Vagina (tissue), 2 donors: ENCODE measurements at places on chromosomes 5 and 9. TPM values are rescaled to one million over a fixed set of nuclear protein-coding genes. Genes with fewer than 3 reads are reported as not detected.

DNA sequence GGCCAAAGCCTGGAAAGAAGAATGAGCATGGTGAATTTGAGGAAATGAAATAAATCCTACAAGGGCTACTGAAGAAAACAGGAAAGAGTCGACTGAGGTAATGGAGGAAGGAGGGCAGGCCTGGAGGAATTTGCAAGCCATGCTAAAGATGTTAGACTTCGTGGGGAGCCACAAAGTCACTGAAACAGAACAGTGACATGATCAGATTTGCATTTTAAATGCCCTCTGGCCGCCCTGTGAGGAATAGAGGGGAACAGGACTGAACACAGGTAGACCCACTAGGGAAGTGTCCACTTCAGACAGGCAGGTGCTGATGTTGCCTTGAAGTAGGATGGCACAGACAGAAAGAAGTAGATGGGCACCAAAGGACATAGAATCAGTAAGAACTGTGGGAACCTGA is 42.8 kb upstream of the RLN1 start:
- H3K4me1 ChIP-seq: no peaks in the 10 kb centered on the region
- H3K27ac ChIP-seq: no peak overlapping the region
- no peaks in the 10 kb centered on the region for H3K27me3 ChIP-seq
- H3K36me3 ChIP-seq: no peaks in the 10 kb centered on the region
- no peak for DNase-seq

GRCh38 chr5:143194713-143195112 is 208.8 kb downstream of the NR3C1 start:
- H3K4me3 ChIP-seq: no peak overlapping the region
- H3K27me3 ChIP-seq: no peaks in the 10 kb centered on the region
- no peak for DNase-seq
- no peaks in the 10 kb centered on the region for H3K36me3 ChIP-seq

- DNase-seq: no peak
- no peak overlapping the region for H3K27ac ChIP-seq
- no peaks in the 10 kb centered on the region for H3K4me1 ChIP-seq
- H3K27me3 ChIP-seq: no peaks in the 10 kb centered on the region
- no peak overlapping the region for H3K4me3 ChIP-seq
Measured at GRCh38 chr5:11273180-11273903, 512.3 kb upstream of the DAP start.

DNA sequence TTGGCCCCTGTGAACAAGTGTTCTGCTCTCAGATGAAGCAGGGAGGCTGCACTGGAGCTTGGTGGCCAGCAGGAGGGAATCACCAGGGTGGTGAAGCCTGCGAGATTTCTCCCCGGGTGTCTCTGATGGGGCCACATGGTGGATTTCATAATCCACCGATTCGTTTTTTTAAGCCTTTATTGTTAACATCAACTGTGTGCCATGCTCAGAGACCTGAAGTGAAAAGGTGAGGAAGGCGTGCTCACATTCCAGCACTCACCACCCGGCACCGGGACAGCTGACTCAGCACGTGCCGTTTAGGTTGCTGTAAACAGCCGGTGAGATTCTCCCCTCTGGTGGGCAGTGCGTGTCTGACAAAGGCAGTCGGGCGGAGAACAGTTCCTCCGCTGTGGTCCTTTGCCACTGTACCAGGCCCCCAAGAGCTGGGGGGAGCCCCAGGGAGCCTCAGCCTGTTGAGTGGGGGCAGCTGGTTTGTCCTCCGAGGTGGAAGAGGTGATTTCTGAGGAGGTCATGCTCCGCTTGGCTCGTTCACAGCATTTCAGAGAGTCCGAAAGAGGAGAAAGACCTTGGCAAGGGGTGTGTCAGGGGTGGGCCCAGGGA is 12.7 kb upstream of the AHRR start:
- no peaks in the 10 kb centered on the region for H3K4me1 ChIP-seq
- no peak overlapping the region for H3K27ac ChIP-seq
- no peak for DNase-seq
- H3K4me3 ChIP-seq: no peak overlapping the region
- H3K27me3 ChIP-seq: no peaks in the 10 kb centered on the region

- DNase-seq: no peak
- no peak overlapping the region for H3K27ac ChIP-seq
- H3K36me3 ChIP-seq: no peaks in the 10 kb centered on the region
- no peaks in the 10 kb centered on the region for H3K4me1 ChIP-seq
Measured at GRCh38 chr9:8750639-8751051, 951.1 kb upstream of the DMAC1 start.

- peak overlapping the region; percentile 79 for H3K27ac ChIP-seq
- H3K36me3 ChIP-seq: no peaks in the 10 kb centered on the region
- DNase-seq: no peak
- H3K27me3 ChIP-seq: no peaks in the 10 kb centered on the region
- H3K4me3 ChIP-seq: peak overlapping the region; percentile 1
Measured at GRCh38 chr9:127154390-127155191, 32.2 kb upstream of the ANGPTL2 start.

DNA sequence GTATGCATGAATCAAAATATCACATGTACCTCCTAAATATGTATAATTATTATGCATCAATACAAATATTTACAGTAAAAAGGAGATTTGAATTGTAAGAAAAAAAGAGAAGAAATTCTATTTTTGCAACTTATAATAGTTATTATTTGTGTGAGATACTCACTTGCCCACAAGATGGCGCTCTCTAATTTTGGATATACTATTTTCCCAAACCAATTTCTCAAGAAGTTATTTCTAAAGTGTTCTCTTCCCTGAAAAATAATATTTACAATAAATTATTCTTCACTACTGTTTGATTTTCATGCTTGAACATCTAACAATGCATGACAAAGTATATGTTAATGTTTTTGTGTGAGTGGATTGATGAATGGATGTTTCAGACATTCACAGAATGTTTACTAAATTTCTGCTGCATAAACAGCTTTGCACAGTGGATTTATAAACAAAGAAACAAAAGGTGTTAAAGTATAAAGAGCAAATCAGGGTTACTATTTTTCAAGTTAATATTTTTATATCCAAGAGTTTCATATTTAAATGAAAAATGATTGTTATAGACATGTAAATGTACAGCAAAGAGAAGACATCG is 503.4 kb downstream of the PDE4D start:
- no peak overlapping the region for H3K27ac ChIP-seq
- H3K4me3 ChIP-seq: no peak overlapping the region

- no peaks in the 10 kb centered on the region for H3K4me1 ChIP-seq
- no peak overlapping the region for H3K27ac ChIP-seq
- no peak overlapping the region for H3K4me3 ChIP-seq
- no peaks in the 10 kb centered on the region for H3K36me3 ChIP-seq
- H3K27me3 ChIP-seq: no peaks in the 10 kb centered on the region
Measured at GRCh38 chr9:96574455-96574854, 45.2 kb downstream of the CDC14B start.

DNA sequence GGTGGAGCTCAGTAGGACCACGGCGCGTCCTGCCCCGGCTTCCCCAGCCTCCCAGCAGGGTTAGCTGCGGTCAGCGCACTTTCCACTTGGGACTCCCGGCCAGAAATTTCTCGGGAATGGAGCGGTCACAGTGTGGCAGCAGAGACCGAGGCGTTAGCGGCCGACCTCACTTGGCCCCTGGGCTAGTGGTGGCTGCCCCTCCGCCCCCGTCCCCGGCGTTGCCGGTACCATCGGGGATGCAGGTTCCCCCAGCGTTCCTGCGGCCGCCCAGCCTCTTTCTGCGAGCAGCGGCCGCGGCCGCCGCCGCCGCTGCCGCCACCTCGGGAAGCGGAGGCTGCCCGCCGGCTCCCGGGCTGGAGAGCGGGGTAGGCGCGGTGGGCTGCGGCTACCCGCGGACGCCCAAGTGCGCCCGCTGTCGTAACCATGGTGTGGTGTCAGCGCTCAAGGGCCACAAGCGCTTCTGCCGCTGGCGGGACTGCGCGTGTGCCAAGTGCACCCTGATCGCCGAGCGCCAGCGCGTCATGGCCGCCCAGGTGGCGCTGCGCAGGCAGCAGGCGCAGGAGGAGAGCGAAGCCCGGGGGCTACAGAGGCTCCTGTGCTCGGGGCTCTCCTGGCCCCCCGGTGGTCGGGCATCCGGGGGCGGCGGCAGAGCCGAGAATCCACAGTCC is 460 bp downstream of the DMRTA1 start:
- H3K4me1 ChIP-seq: peaks cover 4% of the 10 kb centered on the region
- H3K27me3 ChIP-seq: no peaks in the 10 kb centered on the region
- no peaks in the 10 kb centered on the region for H3K36me3 ChIP-seq
- peak overlapping the region; percentile 54 for H3K4me3 ChIP-seq

DNA sequence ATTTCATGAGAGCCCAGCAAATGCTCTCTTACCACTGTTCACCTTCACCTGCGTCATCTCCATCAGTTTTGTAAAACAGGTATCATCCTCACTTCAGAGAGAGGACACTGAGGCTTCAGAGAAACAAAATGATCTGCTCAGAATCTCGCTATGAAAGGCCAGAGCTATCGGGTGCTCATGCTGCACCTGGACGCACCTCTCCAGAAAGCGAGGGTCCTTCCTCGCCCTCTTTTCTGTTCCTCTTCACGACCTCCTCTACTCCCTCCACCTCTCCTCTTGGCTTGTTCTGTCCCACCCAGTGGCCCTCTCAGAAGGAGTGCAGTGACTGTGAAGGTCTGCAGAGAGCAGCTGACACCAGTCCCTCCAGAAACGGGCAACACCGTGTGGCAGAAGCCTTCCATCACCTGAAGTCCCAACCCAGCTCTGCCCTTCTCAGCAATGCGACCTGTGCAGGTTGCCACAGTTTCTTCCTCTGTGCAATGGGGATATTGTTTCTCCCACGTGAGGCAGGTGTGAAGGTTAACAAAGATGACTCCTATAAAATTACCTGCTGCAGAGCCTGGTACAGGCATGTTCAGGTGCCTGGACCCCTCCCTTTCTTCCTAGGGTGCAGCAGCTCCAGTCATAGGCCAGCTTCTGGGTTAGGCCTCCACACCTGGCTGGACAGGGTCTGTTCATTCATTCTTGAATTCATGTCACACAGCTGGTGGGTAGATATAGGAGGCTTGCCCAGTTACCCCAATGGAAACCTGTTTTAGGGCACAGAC is 45.3 kb upstream of the ANGPTL2 start:
- H3K27me3 ChIP-seq: no peaks in the 10 kb centered on the region
- no peak for DNase-seq
- H3K27ac ChIP-seq: no peak overlapping the region
- no peak overlapping the region for H3K4me3 ChIP-seq
- no peaks in the 10 kb centered on the region for H3K36me3 ChIP-seq
- H3K4me1 ChIP-seq: peaks cover 18% of the 10 kb centered on the region

GRCh38 chr9:83431101-83432060 is 106.8 kb downstream of the FRMD3 start:
- no peaks in the 10 kb centered on the region for H3K27me3 ChIP-seq
- peaks cover 18% of the 10 kb centered on the region for H3K4me1 ChIP-seq
- DNase-seq: no peak
- no peaks in the 10 kb centered on the region for H3K36me3 ChIP-seq
- no peak overlapping the region for H3K27ac ChIP-seq

DNA sequence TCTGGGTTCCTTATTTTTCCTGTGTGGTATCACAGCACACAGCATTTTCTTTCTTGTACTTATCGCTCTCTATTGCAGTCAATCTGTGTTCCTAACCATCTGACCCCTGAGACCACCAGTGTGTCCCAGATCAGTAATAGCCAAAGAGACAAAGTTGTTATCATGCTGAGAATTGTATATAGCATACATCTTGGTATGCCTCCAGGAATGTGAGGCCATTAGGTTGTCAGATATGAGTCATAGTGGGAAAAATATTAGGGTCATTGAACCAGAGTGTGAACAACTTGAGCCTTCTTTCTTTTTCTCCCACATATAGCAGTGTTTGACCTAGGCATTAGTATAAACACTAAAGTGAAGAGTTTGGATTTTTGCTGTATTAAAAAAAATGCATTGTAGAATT is 106.3 kb downstream of the NDUFAF2 start:
- no peak for DNase-seq
- no peaks in the 10 kb centered on the region for H3K27me3 ChIP-seq
- peaks cover 6% of the 10 kb centered on the region for H3K4me1 ChIP-seq
- H3K36me3 ChIP-seq: no peaks in the 10 kb centered on the region
- no peak overlapping the region for H3K27ac ChIP-seq

The SLIT3 gene
- 52.8 TPM for total RNA-seq
